ENCODE measurements at places on chromosomes 2 and 18.

- no peak for DNase-seq
These were observed 11.9 kb upstream of the AGFG1 start for GRCh38 chr2:227460070-227460485.

DNA sequence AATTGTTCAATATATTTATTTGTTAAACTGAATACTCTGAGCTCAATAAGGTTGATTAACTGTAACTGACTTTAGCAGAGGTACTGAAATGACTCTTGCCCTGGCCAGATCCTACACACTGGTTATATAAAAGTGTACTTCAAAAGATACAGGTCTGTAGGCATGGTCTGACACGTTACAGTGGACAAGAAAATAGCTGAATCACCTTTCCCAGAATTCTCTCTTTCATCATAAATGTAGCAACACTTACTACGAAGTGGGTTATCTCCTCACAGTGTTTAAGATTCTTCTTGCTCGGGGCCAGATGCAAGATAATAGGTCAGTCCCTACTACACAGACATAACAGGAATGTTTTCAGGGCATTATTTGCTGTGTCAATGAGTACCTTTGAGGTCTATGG, 107.0 kb upstream of the ZC3H15 start:
- no peak for DNase-seq

GRCh38 chr2:67802824-67803223, 260.0 kb downstream of the C1D start:
- DNase-seq = no peak

DNA sequence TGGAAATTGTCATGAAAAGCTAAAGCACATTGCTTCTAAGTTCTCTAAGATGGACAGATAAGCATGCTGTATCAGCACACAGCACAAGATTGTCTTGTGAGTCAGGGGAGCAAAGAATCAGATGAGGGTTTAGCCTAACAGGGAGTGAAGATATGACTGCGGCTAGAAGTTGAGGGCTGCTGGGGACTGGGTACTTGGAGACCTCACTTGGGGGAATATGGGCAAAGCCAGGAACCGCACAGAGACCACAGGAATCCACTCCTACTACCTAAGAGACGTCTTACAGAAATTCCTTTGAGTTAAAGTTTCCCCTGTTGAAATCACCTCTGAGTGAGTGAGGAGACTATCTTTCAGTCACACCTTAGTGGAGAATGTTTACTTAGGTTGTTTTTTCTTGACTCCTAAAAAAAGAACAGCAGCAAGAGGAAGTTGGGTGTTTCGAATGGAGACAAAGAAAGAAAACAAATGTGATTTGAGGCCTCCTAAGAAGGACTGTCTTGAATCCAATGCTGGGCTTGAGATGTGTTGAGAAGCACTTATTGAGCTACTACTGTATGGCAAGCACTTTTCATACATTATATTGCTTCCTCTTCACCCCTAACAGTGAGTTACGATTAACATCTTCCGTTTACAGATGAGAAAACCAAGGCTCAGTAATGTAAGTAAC, 100.7 kb downstream of the ANKRD44 start:
- DNase-seq = no peak

- DNase-seq = no peak
These were observed 234.6 kb downstream of the EIPR1 start for GRCh38 chr2:3142961-3143571.

DNA sequence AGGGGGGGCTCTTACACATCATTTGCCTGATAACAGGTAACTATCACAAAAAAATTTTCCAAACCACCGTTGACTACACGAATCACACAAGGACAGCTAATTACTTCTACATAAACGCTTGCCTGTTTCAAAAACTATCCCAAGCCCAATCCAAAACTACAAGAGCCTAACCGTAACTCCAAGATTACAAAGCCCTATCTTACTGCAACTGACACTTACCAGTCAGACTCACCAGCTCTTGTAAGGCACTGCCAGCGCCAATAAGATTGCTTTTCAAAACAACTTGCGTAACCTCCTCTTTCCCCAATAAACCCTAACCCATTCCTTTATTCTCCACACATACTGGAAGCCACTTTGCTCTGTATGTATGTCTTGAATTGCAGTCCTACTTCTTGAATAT, 148.4 kb downstream of the NBAS start:
- DNase-seq = no peak

- DNase-seq = no peak
These were observed 58.9 kb downstream of the SH3RF3 start for GRCh38 chr2:109187711-109188495.

DNA sequence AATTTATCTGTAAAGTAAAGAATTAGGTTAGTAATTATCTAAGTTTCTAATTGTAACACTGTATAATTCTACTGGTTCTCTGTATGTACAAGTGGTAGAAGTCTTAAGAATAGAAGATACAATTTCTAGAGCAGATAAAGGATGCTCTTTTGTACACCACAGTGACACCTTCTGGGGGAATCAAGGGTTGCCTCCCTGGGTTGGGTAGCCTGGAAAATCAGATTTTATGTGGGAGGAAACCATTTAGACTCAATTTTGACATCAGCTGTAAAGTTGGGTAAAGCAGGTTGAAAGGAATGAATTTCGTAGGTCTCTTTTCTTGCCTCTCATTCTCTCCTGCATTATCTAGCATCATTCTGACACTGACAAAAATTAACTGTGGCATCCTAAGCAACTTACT, 354.8 kb downstream of the DCC start:
- DNase-seq = no peak

GRCh38 chr2:190270298-190270697, 49.3 kb downstream of the HIBCH start:
- DNase-seq = no peak

DNA sequence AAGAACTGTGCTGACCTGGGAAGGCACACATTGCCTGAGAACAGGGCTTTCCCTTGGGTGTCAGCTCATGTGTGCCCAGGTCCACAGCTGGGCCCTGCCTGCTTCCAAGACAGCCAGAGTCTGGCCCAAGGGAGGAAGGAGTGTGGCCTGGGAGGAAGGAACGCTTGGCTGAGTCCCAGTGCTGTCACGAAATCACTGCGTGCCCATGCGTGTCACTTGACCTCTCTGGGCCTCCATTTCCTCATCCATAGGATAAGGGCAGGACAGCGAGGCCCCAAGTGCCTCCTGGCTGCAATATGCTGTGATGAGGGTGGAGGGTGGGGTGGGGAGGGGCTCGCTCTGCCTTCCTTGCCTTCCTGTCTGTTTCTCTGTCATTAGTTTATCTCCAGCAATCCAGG, 642 bp upstream of the KCNK3 start:
- DNase-seq = no peak

GRCh38 chr2:86073225-86073624, 32.5 kb downstream of the POLR1A start:
- DNase-seq = no peak

- no peak for DNase-seq
These were observed 24.9 kb downstream of the COPS9 start for GRCh38 chr2:240111253-240111652.

DNA sequence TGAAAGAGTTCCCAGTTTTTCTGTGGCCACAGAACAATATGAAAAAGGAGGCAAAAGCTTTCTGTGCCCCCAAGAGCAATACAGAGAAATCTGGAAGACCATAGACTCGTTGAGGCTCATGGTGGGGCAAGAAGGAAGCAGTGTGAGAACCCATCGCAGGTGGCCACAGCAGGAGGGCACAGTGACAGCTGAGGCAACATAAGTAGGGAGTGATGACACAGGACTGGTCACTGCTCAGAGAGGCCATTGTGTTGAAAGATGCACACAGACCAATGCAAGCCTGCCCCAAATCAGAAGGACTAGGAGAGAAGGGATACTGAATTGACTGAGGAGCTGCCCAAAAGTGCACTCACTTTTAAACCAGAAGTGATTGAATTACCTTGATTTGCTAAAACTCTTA, 483.6 kb downstream of the EPHA4 start:
- DNase-seq = no peak

GRCh38 chr18:45889419-45890064, 64.1 kb downstream of the SIGLEC15 start:
- DNase-seq = no peak

DNA sequence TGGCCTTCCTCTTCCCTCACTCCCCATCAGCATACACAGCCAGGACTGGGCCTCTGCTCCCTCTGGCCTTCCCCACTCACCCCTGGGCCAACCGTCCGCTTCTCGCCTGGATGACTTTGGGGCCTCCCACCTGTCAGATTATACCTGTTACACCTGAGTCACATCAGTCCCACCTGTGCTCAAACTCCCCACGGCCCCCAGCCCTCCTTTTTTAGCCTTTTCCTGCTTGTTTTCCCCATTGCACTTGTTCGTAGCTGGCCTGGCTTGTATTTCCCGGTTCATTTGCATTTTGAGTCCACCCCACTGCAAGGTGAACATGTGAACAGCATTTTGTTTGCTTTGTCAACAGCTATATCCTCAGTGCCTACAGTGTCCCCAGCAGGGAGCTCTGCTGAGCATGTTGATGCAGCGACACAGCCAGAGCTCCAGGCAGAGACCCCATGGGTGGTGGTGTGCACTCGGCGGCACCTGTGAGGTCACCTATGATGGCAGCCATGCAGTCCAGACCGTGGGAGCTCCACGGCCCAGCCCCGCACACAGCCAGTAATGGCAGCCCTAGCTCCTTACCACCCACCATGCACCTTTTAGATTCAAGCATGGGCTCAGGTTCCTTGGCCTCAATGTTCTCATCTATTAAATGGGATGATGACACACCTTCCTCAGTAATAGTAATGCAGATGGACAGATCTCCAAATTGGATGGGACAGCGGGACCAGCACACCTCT, 276.4 kb upstream of the HS6ST1 start:
- no peak for DNase-seq

GRCh38 chr18:13444430-13445240, 226.1 kb downstream of the LDLRAD4 start:
- peak; percentile 6 for DNase-seq

Measured in femur (tissue), 1 donor.